ENCODE measurements at places on chromosomes 2 and 18.

DNA sequence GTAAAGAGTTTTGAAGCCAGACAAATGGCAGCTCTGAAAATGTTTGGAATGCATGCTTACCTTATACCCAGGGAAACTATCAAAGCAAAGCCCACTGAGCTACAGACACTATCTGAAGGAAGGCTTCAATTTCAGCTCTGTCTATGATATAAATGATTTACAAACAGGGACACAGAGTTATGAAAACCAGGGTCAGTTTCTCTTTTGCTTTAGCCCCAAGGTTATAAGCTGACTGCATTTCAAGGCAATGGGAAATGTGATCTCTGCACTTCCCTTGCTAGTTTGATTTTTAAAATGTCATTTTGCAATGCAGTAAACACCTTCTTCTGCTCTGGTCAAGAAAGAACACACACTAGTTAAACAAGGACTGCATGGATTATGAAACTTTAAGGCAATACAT is 65.2 kb upstream of the CCDC195 start:
- DNase-seq, result no peak

DNA sequence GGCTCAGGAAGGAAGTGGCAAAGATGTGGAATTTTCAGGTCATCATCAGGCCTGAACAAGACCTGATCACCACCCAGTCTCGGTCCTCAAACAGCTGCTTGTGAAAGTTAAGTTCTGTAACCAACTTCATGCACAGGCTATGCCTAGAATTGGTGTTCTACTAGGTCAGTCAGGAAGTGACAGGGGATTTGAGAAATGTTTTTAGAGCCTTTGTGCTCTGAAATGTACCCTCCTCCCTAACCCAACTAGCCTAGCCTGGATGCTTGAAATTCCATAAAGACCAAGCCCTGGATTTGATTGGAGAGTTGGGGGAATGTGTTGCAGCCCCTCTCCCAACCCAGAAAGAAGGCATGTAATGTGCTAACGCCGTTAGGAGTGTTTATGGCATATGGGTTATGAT is 63.3 kb downstream of the TGOLN2 start:
- DNase-seq, result no peak

DNA sequence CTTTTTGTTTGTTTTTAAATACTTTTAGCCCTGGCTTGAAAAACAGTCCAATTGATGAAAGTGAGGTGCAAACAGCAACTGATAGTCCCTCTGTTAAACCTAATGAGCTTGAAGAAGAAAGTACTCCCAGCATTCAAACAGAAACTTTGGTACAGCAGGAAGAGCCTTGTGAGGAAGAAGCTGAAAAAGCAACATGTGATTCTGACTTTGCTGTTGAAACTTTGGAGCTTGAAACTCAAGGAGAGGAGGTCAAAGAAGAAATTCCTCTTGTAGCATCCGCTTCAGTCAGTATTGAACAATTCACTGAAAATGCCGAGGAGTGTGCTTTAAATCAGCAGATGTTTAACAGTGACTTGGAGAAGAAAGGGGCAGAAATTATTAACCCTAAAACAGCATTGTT is 30.6 kb upstream of the DYSF start:
- DNase-seq, result no peak

DNA sequence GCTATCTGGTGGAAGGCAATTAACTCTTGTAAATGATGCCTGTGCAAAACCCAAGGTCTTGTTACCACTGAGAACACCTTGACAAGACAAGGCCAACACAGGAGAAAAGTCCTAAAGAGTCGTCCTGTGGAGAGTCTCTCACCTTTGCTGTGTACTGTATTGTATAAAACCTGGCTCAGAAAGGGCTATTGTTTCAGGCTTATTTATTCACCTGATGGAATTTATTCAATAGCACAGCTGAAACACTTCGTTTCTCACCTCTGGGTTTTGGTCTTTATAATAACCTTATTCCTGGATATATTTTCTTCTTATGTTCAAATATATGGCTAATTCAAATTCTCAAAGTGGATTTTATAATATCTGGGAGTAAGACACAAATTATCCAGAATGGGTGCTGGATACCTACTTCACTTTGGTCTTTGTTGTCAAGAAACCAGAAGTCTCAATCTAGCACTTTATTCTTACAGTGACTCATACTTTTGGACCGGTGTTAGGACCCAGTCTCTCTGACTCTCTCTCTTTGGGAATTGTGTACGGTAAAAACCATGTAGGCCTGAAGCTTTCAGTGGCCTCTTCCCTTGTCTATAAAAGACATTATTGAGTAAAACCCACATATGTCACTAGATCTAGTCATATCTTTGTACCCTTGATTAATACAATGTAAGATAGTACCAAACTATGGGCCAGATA is 16.1 kb upstream of the STAT4 start:
- DNase-seq, result no peak

- DNase-seq, result no peak
These were observed 419.0 kb upstream of the MMADHC start for GRCh38 chr2:150006591-150006990.

DNA sequence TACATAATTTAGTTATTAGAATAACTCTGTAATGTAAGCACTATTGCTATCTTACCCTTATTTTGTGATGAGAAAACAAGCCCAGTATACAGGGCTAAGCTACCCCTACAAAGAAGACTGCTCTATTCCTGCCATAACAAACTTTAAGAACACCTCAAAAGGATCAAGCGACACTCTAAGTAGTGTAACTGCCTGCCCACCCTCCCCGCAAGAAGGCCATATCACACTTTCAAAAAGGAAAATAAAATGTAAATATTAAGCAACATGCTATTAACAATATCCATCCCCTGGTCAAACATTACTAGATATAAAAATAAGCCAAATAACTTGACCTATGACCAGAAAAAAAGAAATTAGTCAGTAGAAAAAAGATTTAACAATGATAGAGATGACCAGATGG is 741.7 kb upstream of the CNTNAP5 start:
- no peak for DNase-seq

DNA sequence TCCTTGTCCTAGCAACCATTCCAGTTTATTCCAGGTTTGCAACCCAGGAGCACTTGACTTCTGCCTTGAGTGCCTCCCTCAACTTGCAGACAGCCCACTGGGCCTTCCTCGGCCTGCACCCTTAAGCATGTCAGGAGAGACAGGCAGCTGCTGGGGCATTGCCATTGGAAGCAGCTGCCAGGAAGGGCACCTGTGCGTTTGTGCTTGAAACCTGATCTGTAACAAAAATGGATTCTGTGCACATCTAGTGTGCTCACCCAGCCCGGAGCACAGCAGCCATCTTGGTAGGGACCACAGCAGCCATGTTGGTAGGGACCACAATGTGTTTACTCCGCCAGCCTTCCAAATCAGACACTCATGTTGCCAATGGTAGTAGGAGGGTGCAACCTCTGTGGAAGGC is 44.3 kb upstream of the GLI2 start:
- DNase-seq, result no peak

DNA sequence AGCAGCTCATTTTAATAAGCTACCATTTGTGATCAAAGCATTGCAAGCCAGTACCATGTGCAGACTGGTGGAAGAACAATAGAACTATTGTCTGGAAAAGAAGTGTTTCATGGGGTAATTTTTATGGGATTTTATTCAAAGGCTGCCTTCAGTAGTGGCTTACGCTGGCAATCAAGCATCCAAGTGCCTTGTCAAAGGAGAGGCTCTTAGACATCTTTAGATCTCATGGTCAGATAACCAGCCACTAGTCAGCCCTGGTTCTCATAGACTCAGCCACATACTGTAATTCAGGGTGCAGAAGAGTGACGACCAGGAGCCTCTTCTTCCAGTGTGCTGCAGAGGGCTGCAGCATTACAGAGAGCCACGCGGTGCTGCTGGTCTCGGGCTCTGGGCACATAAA is 98.5 kb upstream of the NOSTRIN start:
- DNase-seq, result no peak

DNA sequence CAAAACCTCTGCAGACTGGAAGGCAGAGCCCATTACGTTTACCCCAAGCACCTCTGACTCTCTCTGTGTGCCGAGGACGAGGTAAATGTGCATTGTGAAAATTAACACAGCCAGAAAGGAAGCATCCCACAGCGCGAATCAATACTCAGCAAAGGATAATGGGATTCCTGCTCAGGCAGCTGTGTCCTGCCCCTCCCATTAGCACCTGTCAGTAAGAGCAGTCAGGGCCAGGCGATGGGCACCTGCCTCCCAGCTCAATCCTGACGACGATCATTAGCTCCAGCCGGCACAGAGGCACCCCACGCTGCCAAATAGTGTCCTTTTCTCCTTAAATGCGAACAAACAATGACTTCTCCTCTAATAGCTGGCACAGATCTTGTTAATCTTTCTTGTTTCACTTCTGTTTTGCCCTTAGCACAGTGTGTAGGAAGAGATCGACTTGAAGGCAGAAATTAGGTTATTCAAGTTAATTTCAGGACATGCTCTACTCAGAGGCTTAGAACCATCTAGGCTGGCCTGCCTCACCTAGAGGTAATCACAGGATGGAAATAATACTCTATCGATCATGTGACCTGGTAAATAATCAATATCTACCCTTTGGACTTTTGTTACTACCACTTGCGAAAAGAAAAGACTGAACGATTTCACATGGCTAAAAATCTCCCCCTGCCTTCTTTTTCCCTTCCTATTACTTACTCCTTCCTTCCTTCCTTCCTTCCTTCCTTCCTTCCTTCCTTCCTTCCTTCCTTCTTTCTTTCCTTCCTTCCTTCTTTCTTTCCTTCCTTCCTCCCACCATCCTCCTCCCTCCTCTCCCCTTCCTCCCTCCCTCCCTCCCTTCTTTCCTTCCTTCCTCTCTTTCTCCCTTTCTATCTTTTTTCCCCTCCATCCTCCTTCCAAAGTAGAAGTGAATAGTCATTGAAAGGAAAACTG is 487.9 kb upstream of the ID2 start:
- no peak for DNase-seq

DNA sequence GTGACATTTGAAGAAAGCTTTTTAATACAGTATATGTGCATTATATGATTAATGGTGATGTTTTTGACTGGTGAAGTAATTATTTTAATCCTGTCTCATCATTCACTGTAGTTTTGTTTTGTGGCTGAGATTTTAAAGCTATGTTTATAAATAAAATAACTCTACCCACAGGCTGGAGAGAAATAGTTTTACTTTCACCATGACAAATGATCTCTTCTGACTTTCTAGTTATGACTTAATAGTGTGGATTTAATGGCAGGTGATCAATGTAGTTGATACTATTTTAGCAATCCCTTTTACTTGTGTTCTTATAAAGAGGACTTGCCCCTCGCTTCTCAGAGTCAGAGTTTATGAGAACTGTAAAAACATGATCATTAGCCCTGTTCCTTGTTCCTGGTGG is 289.5 kb upstream of the SIX3 start:
- no peak for DNase-seq

DNA sequence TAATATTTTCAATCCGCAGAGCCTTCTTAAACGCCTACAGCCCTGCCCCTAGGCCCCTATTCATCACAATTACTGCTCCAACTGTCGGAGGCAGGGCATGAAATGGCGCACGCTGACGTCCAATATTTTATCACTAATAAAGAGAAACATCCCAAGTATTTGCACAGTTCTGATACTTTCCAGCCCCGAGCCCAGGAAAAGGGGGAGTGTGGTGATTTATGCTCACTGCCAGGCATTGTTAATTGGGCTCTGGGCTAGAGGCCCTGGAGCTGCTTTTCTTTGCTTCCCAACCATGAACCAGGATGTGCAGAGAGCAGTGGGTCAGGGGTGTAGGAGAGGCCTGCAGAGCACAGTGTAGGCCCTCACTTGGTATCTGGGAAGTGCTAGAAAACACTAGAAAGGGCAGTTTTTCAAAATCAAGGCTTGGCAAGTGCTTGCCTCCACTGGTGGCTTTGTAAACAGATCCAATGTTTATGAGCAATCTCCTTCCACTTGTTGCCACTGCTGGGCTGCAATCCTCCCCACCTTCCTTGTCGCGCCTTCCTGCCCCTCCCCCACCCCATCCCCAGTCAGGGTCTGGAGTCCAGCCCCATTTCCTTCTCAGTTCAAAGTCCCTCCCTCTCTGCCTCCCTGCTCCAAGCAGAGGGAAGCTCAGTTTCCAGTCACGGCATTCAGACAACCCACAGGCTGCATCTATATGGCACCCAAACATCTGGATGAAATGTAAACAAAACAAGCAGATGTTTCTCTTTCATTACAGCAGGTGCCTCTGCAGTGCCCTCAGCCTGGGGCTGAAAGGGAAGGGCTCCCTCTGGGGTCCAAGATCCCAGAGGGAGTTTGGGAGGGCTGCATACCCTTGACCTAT is 83.9 kb upstream of the PKDCC start:
- no peak for DNase-seq

GRCh38 chr2:219851801-219852481 is 224.5 kb downstream of the SLC4A3 start:
- no peak for DNase-seq

DNA sequence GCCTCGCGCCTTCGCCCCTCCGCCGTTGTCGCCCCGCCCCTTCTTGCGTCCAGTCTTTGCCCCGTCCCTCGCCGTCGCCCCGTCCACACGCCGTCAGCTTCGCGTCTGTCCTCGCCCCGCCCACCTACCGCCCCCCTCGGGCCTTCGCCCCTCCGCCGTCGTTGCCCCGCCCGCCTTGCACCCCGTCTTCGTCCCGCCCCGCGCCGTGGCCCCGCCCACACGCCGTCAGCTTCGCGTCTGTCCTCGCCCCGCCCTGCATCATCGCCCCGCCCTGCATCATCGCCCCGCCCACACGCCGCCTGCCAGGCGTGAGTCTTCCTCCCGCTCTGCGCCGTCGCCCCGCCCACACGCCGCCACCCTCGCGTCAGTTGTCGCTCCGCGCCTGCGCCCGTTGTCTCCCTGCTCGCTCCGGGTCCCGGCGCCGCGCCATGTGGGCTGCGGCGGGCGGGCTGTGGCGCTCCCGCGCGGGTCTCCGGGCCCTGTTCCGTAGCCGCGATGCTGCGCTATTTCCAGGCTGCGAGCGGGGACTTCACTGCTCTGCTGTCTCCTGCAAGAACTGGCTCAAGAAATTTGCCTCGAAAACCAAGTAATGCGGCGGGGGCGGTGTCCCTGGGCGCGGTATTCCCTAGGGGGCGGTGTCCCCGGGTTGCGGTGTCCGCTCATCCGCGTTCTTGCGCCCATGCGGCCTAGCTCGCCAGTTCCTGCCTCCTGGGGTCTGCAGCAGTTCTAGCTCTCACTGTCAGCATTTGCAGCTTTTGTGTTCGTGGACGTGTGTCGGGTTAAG is at the start of gene RBFA:
RBFA (plus strand) TSS at position 367 of the 784 bp plus-strand sequence; CDS start at position 429, 62 bp downstream.
- DNase-seq, result peak; percentile 100
